HepG2 (cell line): ENCODE measurements at places on chromosomes 1 and 21.

- no peak for DNase-seq
Measured at GRCh38 chr21:46131588-46131837, 23.9 kb downstream of the FTCD start.

DNA sequence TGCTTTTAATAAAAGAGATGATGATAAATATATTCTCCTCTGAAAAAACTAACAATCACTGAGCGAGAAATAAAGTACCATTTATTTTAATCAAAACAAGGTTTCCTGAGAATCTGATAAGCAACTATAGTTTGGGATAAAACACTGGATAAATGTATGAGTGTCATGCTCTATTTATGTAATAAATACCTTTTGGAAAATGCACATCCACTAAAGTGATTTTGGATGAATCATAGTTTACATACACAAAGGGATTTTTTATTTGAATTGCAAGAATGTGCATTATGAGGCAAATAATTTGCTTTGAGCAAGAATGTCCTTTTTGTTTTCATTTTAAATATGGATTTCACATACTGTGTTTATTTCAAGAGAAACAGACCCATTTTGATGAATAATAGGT is 1483.5 kb downstream of the MRPL39 start:
- DNase-seq: no peak

GRCh38 chr1:37793773-37794371 is at the start of gene MANEAL:
Gene MANEAL (plus strand): TSS chr1:37793847. CDS start chr1:37794183, 336 bp downstream.
- DNase-seq: no peak

- DNase-seq: peak; percentile 3
Measured at GRCh38 chr1:171794085-171794484, 12.6 kb downstream of the METTL13 start.

DNA sequence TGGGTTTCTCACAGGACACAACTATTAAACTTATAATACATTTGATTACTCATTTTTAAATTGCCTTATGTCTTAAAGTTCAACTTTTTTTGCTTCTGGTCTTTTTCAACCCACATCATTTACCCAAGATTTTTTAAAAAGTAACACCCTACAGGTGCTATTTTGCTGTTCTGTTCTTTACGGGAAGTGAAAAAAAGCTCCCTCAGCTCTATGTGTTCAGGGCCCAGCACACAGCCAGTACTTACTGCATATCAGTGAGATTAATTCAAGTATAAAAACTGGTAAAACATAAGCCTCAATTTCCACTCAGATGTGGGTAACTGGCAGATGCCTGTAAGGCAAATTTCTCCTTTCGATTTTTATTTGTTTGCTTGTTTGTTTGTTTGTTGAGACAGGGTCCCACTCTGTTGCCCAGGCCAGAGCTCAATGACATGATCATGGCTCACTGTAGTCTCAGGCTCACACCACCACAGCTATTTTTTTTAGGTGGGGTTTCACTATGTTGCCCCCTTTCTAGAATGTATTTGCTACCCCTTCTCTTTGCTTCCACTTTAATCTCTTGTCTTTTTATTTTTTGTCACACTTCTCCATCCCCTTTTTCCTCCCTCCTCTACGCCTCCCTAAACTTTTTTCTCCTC is 20.3 kb downstream of the RNASEL start:
- DNase-seq: no peak

DNA sequence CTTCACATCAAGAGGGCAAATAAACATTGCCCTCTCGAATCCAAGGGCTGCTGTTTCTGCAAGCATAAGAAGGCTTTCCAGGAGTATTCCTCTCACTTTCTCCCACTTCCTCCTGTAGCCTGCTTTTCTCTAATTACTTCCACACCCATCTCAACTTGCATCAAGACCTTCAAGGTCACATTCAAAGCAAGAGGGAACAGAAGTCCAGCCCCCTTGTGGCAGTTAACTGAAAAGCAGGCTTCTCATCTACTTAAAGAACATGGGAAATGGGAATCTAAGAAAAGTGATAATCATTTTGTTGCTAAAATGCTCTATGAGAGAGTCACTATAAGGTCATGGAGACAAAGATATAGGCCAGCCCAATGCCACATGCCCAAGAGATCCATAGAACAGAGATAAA is 874.4 kb downstream of the KCNT2 start:
- peak; percentile 8 for DNase-seq

DNA sequence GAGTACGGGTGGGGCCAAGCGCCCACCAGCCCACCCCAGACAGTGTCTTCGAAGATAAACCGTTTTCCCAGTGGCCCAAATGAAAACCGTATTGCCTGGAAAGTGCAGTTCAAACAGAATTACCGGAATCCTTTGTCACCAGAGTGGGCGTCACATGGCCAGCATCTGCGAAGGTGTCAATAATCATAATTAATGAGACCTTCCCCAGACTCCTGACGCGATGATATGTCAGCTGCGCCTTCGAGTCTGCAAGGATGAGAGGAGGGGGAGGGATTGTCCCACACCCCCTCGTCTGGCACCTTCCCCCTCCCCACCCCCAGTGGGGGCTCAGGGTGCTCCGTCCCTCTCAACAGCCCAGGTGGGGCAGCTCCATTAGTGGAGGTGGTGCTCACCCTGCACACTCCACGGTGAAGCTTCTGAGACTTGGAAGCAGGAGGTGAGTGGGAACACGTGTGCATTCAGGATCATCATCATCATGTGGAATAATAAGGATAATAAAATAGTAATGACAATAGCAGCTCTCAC is 215.1 kb downstream of the PTPRU start:
- DNase-seq: no peak

DNA sequence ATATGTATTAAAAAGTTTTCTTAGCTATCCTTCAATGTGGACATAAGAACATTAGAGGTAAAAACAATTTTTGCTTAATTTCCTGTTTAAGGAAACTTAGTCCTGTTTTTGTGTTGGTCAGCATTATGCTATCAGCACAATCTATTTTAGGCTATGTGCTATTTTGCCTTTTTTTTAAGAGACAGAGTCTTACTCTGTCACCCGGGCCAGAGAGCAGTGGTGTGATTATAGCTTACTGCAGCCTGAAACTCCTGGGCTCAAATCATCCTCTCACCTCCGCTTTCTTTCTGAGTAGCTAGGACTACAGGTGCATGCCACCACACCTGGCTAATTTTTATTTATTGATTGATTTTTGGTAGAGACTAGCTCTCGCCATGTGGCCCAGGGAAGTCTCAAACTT is 199.1 kb upstream of the TMPRSS15 start:
- no peak for DNase-seq

GRCh38 chr1:101460739-101461138 is 223.9 kb downstream of the S1PR1 start:
- no peak for DNase-seq

DNA sequence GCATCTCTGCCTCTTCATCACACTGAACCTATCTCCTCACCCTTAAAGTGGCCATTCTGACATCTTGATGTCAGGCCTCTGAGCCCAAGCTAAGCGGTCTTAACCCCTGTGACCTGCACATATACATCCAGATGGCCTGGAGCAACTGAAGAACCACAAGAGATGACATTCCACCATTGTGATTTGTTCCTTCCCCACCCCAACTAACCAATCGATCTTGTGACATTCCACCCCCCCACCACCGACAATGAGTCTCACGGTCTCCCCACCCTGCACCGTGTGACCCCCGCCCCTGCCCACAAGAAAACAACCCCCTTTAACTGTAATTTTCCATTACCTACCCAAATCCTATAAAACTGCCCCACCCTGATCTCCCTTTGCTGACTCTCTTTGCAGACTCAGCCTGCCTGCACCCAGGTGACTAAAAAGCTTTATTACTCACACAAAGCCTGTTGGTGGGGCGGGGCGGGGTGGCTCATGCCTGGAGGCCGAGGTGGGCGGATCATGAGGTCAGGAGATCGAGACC is 21.0 kb upstream of the PINK1 start:
- no peak for DNase-seq

DNA sequence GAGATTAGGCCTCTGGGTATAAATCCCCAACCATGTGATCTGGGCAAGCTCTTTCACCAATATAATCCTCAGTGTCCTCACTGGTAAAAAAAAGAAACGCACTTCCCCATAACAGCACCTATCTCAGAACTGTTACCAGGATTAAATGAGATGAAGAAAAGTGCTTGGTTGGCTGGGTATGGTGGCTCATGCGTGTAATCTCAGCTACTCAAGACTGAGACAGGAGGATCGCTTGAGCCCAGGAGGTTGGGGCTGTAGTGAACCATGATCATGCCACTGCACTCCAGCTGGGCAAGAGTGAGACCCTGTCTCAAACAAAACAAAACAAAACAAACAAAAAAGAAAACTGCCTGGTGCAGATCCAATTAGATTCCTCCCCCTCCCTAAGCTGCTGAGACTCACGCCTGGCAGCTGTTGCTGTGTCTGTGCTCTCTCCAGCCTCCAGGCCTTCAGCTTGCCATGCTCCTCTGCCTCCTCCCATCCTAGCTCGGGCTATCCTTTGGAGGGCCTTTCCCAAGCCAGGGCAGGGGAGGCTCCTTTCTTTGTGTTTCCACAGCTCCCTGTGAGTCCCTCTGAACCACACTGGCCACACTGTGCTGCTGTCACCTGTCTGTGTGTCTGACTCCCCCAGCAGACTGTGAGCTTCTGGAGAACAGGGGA is 19.0 kb downstream of the CYB5RL start:
- DNase-seq: no peak

- no peak for DNase-seq
Measured at GRCh38 chr1:97200595-97200994, 479.0 kb downstream of the PTBP2 start.

- DNase-seq: no peak
Measured at GRCh38 chr1:72917920-72918319, 635.6 kb upstream of the NEGR1 start.

DNA sequence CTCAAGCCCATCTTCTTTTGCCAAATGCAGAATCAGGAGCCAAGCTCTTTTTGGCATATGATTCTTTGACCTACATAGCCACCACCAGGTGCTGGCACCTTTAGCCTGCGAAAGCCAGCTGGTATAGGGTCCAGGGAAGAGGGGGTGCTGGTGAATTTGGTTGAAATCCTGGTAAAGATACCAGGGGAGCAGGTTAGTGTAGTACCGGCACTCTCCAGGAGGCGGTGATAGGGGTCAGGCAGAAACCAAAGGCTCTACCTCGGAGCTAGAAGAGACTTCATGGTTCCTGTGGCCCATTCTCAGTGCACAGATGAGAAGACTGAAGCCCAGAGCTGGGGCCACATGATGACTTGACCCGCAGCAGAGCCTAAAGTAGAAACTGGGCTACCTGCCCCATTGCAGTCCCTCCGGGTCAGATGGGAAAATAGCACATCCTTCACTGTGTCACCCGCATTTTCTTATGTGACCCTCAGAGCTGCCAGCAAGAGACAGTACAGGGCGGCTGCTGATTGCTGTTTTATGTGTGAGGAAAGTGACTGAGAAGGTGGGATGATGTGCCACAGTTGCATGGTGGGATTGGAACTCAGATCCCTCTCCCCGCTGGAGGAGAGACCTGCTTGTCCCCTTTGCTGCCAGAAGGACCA is 36.0 kb upstream of the IL19 start:
- no peak for DNase-seq

DNA sequence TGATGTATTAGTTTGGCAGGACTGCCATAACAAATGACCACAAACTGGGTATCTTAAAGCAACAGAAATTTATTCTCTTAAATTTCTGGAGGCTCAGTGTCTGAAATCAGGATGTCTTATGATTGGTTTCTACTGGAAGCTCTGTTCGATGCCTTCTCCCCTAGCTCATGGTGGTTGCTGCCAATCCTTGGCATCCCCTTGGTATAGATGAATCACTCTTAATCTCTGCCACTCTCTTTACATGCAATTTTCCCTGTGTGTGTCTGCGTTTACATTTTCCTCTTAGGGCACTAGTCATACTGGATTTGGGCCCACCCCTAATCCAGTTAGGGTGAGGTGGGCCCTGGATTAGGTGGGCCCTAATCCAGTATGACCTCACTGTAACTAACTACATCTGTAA is 54.7 kb upstream of the MPC2 start:
- no peak for DNase-seq

- DNase-seq: peak; percentile 77
Measured at GRCh38 chr1:26771643-26772321, 16.0 kb upstream of the PIGV start.
